K562 (cell line): ENCODE measurements at places on chromosomes 4 and X.

GRCh38 chrX:23870041-23870440 lies 37.7 kb downstream of the APOO start:
- DNase-seq: no peak

- DNase-seq: peak; percentile 48
Measured at GRCh38 chr4:98688411-98689290, 30.2 kb upstream of the TSPAN5 start.

GRCh38 chr4:145523117-145523516 lies 41.5 kb downstream of the SMAD1 start:
- no peak for DNase-seq

- no peak for DNase-seq
Measured at GRCh38 chr4:32000846-32001488, 1280.8 kb downstream of the PCDH7 start.

- peak; percentile 60 for DNase-seq
Measured at GRCh38 chr4:41644288-41644914, 104.1 kb downstream of the PHOX2B start.

GRCh38 chrX:7972586-7972985 lies 45.4 kb upstream of the PNPLA4 start:
- no peak for DNase-seq

DNA sequence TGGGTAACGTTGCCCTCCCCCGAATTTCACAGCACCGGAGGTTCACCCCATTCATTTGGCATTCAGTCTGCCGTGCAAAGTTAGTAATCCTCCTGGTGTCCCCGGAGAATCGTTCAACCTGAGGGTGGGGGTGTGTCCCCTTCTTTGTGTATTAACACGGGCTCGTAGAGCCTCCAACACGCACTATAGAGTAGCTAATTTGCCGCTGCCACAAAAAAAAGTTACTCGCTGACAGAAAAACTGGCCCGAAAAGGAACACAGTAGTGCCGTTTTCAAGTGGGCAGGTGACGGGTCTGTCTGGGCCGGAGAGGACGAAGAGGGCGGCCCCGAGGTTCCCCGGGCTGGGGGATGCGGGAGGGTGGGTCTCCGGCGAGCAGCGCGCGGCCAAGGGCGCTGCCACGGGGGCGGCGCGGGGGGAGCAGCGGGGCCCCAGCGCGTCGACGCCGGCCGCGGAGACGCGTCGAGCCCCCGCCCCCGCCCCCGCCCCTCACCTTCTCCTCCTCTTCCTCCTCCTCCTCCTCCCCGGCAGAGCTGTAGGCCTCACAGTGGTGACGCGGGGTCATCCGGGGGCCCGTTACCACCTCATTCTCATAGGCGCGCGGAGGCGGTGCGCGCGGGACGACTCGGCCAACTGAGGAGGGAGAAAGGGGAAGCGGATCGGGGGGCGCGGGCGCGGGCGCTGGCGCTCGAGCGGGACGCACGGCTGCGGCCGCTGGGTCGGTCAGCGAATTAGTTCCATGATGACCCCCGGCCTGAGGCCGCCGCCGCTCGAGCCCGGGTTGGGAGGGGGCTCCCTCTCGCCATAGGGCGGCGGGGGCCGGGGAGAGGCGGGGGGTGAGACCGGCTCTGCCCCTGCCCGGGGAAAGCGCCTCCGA lies 571 bp downstream of the CCNI start:
- DNase-seq: peak; percentile 81
